Stimulated activated CD8-positive, alpha-beta memory T cell treated with anti-CD3 and anti-CD28 coated beads, Interleukin-7, amount 100 ng/mL, for 1 hour (primary cell): ENCODE measurements at places on chromosomes 4 and X.

GRCh38 chr4:1041147-1041935 is 29.9 kb downstream of the FGFRL1 start:
- no peak for DNase-seq

DNA sequence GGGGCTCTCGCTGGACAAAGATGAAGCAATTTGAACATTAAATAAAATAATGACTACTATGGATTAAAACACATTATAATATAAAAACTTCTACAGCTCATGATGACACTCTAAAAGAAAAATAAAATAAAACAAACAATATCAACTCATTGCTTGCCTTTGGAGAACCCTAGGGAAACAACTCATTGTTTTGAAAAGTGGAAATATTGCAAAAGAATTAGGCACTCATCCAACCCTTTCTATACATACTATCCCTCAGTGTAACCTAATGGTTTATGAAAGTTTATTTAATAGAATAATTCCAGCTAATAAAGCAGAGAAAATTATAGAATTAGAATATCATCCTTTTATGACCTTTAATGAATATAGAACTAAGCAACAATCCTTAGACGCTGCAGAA is 718 bp downstream of the RAB40A start:
- DNase-seq = no peak

GRCh38 chr4:16083241-16084191 is at the start of gene PROM1:
Gene PROM1 (minus strand): TSS chr4:16084023. CDS start chr4:16075906, 8,117 bp downstream.
- no peak for DNase-seq

DNA sequence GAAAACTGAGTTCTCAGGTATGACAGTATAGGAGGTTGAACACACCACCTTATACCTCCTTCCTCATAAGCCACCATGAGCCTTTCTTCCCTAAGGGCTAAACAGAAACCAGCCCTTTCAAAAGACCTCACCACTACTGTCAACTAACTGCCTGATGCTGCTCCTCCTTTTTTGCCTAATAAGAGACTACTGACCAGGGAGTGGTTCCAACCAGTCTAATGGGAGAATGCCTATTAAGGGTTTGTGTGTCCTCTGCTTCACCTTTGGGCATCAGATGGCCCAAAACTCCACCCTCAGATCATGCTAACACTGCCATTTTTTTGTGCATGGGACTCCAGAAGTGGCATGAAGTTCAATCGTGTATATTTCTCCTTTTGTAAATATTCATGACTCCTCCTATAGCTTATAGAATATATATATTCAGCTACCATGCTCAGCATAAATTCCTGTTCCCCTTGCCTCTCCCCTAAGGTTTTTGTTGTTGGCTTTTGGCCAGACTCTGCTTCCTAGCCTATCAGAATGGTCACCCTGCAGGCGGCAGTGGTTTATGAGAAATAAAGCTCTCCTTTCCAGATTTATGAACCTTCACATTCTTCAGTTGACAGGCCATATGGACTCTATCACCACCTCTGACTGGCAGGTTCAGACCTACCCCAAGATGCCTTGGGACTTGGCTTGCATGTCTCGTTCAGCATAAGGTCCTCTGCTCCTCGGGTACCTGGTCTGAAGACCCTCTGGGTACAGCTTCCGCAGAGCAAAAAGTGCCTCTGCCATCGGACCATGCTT is 28.2 kb downstream of the FGFBP1 start:
- DNase-seq = no peak

GRCh38 chr4:101346351-101347266 is 717 bp downstream of the PPP3CA start:
- peak; percentile 37 for DNase-seq

DNA sequence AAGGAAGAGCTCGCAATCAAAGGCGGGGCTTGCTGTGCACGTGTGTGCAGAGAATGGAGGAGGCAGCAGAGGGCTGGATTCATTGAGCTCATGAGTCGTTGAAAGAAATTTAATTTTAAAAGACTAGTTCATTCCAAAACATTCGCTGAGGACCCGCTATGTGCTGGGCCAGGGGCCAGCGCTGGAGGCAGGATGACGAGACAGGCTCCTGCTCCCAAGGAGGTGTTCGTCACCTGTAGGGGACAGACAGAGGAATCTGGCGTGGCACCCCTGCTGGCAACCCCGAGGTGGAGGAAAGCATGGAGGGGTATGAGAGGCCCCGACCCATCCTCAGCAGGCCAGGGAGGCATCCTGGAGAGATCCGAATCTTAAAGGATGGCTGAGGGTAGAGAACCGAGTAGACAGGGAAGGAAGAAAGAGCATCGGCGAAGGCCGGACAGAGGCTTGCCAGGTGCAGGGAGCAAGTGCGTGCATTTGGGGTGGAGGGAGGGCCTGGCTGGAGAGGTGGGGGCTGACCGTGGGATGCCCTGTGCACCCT is 96.4 kb downstream of the CPZ start:
- DNase-seq = no peak
